ENCODE measurements at places on chromosomes 7 and 10.

- DNase-seq, result no peak
Measured at GRCh38 chr7:151381098-151381347, 28.8 kb downstream of the WDR86 start.

GRCh38 chr7:158740013-158740656, 35.5 kb upstream of the NCAPG2 start:
- no peak for DNase-seq

- no peak for DNase-seq
Measured at GRCh38 chr7:39667341-39667923, 44.1 kb downstream of the RALA start.

GRCh38 chr7:128347647-128348097, 4.0 kb upstream of the RBM28 start:
- no peak for DNase-seq

- no peak for DNase-seq
Measured at GRCh38 chr7:111730057-111730456, 167.8 kb upstream of the IMMP2L start.

DNA sequence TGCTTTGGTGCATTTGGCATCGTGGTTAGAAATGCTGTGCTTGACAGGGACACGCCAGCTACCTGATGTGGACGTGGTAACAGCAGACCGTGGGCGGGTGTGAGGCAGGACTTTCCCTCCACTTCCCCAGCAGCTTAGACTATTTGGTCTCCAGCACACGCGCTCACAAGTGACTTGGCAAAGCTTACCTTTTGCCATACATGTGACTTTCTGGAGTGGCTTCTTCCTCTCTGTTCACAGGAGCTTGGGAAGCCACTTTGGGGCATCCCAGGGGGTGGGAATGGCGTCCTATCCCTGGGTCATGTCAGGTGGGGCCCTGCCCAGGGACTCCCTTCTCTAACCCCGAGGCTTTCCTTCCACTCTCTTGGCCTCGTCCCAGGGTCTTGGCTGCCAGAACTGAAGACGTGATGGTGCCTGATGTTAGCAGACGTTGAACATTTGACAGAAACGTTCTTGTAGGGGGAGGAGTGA, 228.7 kb upstream of the KLF6 start:
- no peak for DNase-seq

- no peak for DNase-seq
Measured at GRCh38 chr7:155793720-155794119, 18.5 kb downstream of the SHH start.

DNA sequence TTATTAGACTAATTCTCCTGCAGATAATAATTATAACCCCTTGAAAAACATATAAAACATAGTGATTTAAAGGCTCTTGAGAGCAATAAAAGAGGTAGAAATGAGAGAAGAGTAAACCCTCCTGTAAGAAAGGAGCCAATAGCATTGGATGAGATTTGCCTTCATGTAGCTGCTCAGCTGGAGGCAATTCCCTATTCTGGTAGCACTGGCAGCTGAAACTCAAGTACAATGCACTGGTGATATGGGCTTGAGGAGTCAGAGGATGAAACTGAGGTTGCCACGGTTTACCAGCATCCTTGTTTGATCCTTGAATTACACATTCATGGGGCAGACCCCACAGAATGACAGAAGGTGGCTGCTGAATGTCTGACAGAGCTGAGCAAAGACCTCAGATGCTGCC, 76.4 kb downstream of the CTTNBP2 start:
- DNase-seq, result no peak

DNA sequence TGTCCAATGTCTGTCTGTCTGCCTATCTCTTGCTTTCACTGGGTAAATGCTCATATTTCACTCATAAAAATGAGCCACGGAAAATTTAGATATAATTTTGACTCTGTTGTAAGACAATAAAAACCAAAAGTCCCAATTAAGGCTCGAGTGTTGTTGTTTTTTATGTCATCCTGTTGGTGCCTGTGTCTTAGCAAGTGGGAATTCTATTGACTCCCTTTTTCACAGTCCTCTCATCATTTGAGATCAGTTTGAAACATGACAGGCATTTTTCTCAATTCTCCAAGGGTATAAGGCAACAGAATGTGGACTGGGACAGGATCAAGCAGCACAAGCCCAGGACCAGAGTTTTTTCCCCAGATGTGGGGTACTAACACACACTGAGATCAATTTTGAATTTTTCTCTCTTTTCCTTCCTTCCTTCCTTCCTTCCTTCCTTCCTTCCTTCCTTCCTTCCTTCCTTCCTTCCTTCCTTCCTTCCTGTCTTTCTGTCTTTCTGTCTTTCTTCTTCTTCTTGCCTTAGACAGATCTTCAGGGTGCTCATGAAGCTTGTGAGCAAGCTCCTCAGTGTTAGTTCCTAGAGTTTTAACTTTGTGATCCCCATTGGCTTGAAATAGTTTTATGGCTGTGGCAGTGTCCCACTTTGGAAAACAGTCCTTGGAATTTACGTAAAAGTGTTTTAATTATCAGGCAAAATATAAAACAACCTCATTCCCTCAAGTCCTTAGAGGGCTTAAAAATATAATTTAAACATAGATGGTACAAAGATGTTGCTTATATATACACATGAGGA, 3.2 kb upstream of the NEUROD6 start:
- DNase-seq, result no peak

GRCh38 chr7:100366411-100367250, 6.7 kb upstream of the PILRA start:
- DNase-seq, result no peak

DNA sequence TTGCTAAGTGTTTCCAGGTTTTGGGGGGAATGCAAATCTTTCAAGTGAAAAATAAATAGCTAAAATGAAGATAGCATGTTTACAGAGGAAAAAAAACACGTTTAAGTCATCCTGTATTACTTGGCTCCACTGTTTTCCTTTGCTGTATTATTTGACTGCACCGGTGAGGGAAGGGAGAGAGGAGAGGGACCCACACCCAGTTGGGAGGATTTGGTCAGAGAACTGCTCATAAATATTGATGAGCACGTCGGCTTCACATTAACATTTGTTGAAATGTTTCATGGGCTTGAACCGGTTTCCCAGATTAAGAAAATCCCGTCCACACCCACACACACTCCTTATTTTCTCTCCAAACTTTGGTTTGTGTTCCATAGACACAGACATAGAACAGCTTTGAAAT, 493.8 kb upstream of the MGMT start:
- no peak for DNase-seq

- DNase-seq, result no peak
Measured at GRCh38 chr7:119232091-119232490, 1007.6 kb downstream of the ANKRD7 start.

GRCh38 chr7:117950601-117951260, 77.5 kb upstream of the CTTNBP2 start:
- DNase-seq, result no peak

DNA sequence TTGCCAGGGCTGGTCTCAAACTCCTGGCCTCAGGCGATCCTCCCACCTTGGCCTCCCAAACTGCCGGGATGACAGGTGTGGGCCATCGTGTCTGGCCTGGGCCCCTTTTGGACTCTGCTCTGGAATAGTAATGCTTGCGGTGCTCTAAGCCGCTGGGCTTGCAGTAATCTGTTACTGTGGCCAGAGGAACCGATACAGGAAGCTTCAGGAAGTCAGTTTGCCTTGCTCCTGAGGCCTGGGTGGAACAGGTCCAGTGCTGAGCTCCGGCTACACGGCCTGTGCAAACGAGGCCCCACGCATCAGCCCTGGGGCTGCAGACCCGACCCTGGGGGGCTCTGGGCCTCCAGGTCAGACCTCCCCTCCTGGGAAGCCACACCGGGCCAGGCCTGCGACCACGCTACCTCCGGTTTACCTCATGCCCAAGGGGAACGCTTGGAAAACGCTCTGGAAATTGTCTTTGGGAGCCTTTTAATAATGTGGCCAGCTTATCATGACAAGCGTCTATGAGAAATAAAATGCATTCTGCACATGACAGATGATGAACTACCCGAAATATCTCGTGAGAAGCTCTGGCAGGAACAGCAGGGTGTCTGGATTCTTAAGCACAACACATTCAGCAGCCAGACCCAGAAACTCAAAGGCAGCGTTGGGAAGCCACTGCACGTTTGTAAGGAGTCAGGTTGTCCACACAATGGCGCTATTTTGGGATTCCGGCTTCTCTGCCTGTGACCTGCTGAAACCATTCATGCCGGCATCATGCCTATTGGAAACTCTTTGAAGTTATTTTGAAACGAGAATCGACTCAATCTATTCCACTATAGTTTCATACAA, 10.1 kb upstream of the ADAP1 start:
- DNase-seq, result no peak

GRCh38 chr7:128939075-128939860, 1.5 kb downstream of the IRF5 start:
- peak; percentile 33 for DNase-seq

DNA sequence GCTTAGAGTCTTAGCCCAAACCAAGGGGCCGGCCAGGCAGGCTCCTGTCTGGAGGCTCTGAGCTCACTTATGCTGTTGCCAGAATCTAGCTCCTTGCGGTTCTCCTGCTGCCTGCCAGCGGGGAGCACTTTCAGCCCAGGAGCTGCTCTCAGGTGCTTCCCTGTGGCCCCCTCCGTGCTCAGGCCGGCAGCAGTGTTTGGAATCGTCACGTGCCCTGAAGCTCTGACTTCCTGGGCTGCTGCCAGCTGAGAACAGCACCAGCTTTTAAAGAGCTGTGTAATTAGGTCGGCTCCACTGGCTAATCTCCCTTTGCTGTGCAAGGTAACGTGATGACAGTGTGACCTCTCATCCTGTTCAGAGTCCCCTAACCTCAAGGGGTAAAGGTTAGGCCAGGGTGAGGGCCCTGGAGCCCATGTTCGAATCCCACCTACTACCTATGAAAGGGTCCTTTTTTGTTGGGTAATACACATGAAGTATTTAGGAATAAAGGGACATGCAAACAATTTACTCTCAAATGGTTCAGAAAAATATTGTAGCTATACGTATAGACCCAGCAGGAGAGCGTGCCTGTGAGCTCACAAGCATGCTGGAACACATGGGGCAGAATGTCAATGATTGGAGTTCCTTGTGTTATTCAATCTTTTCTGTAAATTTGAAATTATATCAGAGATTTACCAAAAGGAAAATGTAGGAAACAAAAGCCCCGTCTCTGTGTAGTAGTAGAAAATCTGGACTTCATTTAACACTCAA, 16.6 kb downstream of the ZNF862 start:
- no peak for DNase-seq

All from liver (tissue), 10 donors.